ENCODE measurements at places on chromosomes 3 and 15.

- DNase-seq, result no peak
Measured at GRCh38 chr3:73332558-73332957, 271.1 kb downstream of the EBLN2 start.

- DNase-seq, result no peak
Measured at GRCh38 chr3:52420388-52420787, 24.5 kb downstream of the SEMA3G start.

DNA sequence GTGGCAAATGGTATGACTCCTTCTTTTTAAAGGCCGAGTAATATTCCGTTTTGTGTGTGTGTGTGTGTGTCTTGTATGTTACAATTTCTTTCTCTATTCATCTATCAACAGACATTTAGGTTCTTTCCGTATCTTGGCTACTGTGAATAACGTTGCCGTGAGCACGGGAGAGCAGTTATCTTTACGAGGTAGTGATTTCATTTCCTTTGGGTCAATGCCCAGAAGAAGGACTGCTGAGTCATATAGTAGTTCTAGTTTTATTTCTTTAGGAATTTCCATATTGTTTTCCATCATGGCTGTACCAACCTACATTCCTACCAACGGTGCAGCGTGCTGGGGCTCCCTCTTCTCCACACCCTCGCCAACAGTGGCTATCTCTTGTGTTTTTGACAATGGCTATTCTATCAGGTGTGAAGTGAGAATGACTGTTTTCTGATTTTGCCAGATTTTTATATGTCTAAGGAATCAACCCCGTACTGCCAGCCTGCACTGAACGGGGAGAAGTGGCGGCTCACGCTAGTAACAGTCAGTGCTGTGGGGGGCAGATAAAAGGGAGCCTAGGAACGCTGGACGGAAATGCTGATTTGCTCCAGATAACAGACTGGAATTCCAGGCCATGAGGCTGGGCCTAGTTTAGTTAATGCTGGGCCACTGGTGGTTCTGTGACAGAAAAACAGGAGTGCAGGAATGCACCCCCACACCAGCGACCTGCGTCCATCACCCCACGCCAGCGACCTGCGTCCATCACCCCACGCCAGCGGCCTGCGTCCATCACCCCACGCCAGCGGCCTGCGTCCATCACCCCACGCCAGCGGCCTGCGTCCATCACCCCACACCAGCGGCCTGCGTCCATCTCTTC lies 168.1 kb downstream of the XXYLT1 start:
- DNase-seq, result peak; percentile 40

DNA sequence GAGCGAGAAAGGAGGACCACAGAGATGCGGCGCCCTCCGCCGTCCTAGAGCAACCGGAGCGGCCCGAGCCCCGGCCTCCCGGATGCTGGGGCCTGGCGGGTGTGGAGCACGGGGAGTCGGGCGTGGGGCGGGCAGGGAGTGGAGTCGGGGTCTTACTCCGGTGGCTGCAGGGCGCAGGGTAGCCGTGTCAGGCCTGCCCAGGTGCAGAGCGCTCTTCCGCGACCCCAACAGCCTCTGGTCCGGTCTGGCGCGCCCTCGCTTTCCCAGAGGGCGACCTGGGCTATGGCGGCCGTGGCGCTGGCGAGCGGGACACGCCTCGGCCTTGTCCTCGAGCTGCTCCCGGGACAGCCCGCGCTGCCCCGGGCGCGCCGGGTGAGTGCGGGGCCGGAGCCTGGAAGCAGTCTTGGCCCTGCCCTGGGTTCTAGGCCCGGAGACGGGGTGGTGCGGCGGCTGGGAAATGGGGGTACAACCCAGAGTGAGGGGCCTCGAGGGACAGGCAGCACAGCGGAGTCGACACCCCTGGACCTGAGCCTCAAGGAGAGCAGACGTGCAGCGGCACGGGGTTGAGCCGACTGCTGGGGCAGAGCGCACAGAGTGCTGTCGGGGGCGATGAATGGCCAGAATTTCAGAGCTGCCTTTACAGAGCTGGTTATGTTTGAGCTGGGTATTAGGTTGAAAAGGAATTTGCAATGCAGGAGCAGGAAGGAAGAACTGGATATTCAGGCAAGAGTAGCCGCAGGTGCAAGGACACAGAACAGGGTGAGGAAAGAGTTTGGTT lies at the start of gene ZNF662:
ZNF662 (plus strand) TSS at position 73 of the 778 bp plus-strand sequence. CDS start 1,973 bp downstream, outside the sequence.
- DNase-seq, result peak; percentile 75
